ENCODE measurements at places on chromosomes 3 and 15.

DNA sequence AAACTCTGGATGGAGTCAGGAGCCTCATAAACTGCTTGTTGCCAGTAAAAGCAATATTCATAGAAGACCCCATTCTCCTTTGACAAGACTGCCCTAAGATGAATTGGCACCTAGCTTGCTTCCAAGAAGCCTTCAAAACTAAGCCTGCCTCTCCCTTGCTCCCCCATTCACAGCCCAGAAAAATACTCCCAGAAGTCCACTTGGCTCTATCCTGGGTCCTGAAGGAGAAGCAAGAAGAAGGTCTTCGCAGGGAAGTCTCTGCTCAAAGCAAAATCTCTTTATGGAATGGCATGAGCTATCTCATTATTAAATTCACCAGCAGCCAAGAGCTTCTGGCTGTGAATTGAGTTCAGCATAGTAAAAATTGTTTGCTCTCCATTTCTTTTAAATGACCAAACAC is 230.2 kb upstream of the ARRDC4 start:
- DNase-seq = no peak

DNA sequence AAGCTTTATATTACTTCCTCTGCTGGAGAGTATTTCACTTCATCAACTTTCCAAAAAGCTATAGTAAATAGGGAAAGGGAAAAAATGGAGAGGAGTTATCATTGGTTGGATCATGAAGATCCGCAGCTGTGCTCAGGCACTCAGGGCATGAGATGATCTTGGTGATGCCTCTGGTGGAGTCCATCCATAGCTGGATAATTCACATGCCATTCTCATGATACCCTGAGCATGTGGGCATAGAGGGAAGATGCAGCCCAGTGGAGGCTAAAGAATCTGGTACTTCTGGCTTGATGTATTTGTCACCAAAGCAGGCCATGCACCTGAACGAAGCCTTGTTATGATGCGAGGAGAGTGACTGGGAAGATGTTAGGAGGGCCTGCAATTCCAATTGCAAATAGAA is 150.2 kb downstream of the CHST2 start:
- DNase-seq = no peak

DNA sequence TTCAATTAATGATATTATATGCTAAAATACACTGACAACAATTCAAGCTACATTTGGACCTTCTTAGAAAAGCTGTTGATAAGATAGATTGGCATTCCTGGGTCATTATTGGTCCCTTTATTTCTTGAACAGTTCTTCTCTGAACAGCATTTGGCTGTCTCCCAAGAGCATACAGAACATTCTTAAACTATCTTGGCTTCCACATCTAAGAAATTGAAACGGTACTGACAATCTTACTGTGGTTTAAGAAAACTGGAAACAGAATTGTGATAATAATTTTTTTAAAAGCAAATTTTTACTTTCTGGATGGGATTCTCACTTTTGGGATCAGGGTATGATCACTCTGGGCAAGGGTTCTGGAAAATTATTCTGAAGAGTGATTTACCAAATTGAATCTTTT is 161.7 kb upstream of the ZNF385D start:
- DNase-seq = no peak

DNA sequence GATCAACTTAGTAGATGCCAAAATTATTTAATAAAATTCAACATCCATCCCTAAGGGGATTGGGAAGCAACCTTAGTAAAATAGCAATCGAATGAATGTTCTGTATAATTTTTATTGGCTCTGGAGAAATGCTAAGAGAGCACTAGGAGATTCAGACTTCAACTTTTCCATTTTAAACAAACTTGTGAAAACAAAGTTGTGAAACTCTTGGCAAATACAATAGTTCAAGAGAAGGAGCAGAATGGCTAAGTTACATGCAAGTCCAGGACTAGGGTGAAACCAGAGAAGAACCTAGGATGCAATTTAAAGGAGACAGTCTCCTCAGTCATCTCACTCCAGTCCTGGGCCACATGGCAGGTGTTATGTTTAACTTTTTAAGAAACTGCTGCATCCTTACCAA is 16.7 kb upstream of the ZNF280D start:
- no peak for DNase-seq

GRCh38 chr3:39166932-39167532 is 13.6 kb upstream of the CSRNP1 start:
- no peak for DNase-seq

DNA sequence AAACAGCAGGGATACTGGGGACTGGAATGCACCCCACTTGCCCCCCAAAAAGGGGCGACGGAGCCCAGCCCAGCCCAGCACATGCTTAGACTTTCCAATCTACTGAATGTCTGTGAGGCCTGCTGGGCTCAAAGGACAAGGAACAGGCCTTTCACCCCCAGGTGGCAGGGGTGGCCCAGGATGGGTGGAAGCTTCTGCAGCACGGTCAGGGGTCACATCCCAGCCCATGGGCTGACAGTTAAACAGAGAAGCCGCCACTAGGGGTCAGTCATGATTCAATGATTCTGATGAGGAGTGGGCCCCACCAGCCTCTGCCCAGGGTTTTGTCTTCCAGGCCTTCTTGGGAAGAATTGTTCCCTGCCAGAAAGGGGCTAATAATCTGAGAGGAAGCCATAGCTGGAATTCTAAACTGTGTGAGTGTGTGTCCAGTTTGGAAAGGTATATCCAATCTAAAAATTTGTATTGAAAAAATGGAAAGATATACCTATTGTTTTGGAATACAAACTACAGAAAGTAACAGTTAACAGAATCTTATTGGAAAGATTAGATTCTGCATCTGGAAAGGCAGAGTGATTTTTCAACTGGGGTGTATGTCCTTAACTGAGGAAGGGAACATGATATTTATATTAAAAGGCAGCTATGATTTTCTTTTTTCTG is 2.2 kb downstream of the CHRNB4 start:
- peak; percentile 67 for DNase-seq

DNA sequence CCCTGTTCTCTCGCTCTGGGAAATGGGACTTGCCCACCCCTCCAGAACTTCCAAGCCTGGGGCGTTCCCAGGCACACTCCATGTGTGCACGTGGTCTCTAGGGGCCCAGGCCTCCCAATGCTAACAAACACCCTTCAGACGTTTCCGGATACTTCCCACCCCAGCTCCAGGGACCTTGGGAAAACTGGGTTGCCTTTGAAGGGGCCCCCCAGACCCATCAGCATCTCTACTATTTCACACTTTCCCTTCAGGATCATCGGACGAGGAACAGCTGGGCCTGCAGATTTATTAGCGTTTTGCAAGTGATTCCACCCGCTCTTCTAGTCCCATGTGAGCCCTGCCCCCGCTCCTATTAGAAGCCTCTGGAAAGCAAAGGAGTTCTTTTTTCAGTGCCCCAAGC is 63.2 kb downstream of the MAGEF1 start:
- DNase-seq = no peak

DNA sequence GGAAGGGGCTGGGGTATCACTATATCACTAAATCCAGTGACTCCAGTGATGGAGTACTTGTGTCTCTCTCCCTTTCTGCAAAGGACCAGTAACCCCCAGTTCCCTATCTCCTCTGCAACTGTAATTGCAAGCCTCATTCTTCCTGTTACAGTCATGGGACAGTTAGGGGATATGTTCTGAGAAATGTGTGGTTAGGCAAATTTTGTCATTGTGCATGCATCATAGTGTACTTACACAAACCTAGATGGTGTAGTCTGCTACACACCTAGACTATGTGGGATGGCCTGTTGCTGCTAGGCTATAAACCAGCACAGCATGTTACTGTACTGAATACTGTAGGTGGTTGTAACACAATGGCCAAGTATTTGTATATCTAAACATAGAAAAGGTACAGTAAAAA is 2.2 kb downstream of the VPS8 start:
- no peak for DNase-seq

DNA sequence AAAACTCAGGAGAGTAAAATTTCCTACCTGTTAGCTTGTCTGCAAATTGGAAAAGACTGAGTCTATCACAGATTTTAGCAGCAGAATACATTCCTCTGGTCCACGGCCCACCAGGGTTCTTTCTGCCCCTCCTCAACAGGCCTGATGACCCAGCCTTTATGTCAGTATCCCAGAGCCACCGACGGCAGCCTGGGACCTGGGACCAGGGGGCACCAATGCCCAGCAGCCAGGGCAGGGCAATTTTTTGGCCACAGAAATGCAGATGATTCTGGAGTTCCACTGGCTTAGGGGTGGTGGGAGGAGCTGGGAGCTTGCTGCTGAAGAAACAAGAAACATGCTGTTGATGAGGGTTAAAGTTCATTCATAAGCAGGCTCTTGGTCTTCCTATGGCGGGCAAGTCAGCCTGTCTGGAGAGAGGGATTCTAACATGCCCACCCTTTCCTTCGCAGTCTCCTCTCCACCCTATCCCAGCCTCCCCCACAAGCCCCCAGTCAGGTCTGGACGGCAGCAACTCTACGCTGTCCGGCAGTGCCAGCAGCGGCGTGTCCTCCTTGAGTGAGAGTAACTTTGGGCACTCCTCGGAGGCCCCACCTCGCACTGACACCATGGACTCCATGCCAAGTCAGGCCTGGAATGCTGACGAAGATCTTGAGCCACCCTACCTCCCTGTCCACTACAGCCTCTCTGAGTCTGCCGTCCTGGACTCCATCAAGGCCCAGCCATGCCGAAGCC is 4.3 kb upstream of the MANF start:
- DNase-seq = no peak

- DNase-seq = no peak
These were observed 3.0 kb upstream of the SHC4 start for GRCh38 chr15:48966595-48967301.

GRCh38 chr3:126536126-126536525 is 12.2 kb downstream of the CHST13 start:
- DNase-seq = no peak

DNA sequence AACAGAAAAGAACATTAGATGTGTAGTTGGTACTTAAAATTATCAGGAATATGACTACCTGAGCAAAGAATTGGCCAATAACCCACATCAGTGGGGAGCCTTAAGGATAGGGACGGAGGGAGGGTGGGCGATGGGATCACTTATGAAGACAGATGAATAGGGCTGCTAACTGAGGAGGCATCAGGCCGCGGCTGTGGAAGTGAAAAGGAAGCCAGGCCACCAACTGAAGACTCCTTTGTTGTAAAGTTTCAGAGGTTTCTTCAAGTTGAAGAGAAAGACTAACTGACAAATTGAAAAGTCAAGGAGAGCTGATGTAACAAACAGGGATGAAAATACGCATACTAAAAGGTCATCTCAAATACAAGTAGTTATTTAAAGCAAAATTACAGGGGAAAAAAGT is 135.6 kb upstream of the BHLHE40 start:
- no peak for DNase-seq

GRCh38 chr3:118587847-118588246 is 446.8 kb downstream of the IGSF11 start:
- DNase-seq = no peak

DNA sequence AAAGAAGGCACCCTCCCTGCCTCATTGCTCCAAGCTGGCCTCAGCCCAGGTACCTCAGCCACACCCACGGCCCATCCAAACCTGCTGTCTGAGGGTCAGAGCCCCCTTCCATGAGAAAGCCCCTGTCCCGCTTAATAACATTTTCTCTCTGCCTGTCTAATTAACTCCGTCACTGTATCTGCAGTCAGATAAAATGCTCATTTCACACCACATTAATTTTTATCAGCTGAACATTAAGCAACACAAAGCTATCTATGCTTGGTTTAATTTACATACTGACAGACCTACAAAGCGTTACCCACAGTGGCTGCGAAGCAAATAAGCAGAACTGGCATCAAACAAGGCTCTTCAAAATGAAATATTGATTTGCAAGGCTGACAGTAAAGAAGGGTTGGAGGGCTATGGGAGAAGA is 309.8 kb upstream of the ICE2 start:
- DNase-seq = no peak

DNA sequence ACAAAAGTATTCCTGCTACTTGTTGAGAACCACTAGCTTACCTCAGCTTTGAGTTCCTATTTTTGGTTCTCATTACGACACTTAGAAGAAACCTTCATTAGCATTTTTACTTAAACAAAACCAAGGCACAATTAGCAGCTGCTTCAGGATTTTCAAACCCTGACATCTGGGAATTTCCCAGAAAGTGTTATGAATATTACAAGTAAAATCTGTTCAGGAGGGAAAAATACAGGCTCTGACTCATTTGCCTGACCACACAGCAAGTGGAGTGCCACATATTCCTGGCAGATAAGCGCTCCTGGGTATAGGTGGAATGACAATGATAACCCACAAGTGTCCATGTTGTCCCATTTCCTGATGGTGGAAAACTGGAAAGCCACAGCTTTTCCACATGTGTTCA is 10.3 kb upstream of the RFTN1 start:
- DNase-seq = no peak

DNA sequence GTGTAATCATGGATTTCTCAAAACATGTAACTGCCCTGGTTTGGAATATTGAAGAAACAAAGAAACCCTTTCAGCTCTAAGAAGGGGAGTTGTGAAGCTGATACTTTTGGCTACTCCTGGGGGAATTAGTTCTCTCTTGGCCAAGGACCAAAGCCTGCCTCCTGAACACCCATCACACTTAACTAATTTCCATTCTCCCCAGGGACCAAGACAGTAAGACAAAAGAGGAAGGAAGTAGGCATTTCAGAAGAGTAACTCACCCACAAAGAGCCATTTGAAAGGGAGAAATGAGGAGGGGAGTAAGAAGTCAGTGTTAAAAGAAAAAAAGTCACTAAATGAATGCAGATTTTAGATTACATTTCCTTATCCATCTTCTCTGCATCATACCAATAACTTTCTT is 328.0 kb upstream of the SOX2 start:
- DNase-seq = no peak

All from NCI-H1694 treated with DMSO at 0.1 percent for 48 hours (cell line).